ENCODE measurements at places on chromosomes 2 and 18. TPM values are rescaled to one million over a fixed set of nuclear protein-coding genes. Genes with fewer than 3 reads are reported as not detected.

GRCh38 chr2:10304458-10305253 lies 2.0 kb downstream of the HPCAL1 start:
- DNase-seq = peak; percentile 34

DNA sequence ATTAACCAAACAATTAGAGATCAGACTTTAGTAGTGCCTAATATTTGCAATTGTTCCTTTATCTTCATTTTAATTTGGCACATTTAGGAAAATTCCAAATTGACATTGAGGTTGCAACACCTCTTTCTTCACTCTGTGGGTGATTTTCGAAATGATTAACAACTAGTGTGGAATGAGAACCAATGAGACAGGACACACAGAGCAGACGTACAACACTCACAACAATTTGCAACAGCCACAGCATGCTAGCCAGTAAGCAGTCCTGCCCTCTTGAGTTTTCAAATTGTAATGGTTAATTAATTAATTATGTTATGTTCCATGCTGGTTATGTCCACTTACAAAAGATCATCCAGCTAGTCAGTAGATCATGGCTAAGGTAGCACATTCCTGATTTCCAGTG lies 339.3 kb downstream of the LRP1B start:
- DNase-seq = no peak

DNA sequence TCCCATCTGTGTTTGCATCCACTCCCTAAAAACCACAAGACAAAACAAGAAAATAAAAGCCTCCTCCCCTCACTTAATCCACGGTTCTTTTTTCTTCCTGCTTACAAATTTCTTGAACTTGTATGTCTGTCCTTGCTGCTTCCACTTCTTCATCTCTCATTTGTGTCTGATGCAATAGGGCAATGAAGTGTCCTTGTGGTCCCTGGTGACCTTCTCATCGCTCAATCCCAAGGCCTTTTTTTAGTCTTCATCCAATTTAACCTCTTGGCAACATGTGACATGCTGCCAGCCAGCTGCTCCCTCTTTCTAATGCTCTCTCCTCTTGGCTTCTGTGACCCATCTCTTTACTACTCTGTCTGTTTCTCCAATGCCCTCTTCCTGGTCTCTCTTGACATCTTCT lies 87.6 kb downstream of the SEMA4F start:
- no peak for DNase-seq

DNA sequence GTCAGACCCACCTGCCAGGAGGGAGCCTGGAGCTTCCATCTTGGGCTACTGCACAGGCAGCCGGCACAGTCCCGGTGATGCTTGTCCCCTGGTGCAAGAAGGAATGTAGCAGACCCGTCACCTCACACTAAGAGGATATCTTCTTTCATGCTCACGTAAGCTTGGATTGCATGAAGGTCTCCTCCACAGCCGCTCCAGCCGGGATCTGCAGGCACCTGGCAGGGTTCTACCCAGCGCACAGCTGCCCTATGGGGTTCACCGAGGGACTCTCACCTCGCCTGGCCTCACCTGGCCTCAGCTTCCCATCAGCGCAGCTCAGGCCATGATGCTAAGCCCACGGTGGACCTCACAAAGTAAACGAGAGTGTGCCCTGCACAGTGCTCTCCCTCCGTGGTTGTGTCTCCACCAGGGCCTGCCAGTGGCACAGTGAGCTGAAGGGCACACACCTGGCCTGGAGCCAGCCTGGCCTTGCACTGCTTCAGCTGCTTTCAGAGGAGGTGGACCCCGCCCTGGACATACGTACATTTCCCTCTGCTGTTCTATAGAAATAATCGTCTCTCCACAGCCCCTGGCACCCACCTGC lies 239.1 kb downstream of the SEPTIN10 start:
- DNase-seq = no peak

DNA sequence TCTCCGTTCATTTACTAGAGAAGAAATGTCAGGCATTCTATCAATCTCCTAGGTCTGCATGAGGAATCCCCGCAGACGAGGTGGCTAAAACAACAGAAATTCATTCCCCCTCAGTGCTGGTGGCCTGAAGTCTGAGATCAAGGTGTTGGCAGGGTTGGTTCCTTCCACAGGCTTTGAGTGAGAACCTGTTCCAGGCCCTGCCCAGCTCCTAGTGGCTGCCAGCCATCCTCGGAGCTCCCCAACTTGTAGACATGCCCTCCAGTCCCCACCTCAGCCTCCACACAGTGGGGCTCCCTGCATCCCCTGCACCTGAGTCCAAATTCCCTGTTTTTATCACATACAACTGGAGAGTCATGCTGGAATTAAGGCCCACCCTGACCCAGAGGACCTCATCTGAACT lies 145.3 kb upstream of the ALKAL2 start:
- DNase-seq = no peak

DNA sequence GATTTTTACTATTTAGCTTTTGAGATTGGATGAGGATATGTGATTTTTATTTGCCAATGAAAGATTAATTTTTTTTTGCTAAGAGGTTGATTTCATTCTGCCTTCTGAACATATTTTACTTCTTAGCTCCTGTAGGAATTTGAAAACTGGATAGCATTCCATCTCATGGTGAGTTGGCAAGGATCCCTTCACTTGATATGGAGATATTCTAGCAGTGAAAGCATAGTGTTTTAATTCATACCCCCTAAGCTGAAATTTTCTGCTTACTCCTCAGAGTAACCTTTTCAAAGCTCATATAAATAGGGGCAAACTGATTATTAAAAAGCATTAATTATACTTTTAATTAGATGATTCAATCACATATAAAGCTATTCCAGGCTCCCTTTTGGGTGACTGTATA lies 61.0 kb upstream of the KCNJ3 start:
- DNase-seq = no peak

DNA sequence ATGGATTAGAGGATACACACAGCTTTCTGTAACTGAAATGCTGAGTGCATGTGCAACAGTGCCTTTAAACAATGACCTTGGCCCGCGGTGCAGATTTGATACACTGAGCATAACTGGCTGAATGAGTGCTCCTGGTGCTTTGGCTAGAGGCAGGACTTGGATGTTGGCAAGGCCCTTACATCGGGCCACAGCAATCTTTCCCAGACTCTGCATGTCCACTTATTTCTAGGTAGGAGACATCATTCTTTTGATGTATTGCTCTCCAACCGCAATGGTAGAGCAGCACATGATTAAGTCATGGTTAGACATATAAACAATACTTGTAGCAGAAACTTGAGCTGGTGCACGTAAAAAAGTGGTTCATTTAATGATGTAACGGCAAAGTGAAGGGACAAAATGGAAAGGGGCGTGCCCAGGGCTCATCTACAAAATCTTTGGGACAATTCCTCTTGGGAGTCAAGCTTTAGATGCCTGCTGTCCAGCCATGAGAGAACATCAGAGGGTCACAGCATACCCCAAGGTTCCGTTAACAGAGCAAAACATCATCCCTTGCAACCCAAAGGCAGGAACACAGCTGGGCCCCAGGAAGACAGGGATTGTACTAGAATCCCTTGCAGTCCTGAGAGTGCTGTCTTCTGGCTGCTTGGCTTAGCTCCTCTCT lies 43.4 kb downstream of the RAB31 start:
- DNase-seq = no peak

DNA sequence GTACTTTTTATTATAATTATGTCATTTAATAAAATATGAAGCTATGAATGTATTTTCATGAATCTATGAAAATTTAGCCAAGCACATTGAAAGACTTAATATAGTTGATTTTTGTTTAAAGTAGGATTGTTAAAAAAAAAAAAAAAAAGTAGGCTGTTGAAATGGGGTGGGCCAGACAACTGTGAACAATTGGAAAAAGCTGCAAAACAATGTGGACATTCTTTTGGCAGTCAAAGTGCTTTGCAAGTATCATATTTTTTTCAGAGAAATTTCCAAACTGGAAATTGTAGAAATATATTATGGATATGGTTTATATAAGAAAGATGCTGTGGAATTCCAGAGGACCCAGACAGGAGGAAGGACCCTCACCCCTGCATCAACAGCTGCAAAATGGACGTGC lies 82.1 kb downstream of the ETAA1 start:
- DNase-seq = no peak

DNA sequence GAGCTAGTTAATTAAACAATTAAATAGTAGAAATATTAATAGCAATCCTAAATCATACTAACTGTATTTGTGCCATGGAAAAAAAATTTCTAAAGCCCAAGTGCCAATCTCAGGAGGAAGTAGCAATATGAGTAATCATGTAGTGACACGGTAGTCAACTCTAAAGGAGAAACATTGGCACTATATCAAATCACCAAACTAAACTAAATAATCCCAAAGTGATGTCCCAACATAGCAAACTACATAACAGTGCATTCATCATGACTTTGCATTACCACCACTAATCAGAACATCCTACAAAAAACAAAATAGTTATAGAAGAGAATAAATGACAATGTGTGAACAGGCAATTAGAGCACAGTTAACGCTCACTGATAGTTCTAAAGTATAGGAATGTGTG lies 195.1 kb downstream of the EXOC6B start:
- DNase-seq = no peak

DNA sequence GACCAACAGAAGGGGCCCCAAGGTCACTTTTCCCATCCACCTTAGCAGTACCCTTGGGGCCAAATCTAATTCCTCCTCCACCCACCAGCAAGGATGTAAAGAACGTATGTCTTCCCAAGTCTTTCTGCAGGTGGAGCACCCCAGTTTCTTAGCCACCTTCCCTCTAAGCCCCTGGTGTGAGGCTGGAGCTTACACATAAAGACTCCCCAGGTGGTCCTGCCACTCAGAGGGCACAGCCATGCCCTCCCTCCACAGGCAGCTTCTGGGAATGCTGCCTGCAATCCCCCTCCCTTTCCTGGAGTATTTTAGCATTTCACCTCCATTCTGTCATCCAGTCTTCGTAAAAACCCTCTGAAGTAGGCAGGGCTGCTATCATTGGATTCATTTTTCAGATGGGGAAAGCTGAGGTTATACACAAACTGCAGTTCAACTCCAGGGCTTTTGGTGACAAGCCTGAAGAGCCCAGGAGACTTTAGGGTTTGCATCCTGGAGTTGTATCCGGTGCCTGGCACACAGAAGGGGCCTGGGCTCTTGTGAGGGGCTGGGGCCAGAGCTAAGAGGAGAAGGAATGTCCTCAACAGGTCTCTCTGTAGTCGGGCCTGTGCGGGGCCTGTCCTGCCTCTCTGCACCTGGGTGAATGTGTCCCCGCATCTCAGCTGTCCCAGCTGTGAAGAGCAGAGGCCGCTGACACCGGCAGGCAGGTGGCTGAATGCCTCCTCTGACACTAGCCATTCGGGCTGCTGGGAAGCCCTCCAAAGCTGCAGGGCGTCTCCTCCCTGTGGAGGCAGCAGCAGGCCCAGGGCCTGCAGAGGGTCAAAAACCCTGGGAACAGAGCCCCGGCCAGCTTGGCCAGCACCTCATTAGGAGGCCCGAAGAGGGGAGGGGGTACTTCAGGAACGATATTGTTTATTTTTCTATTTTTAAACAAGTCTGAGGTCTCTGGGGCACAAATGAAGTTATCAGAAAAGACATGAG lies 27.6 kb downstream of the CIB4 start:
- no peak for DNase-seq

- DNase-seq = peak; percentile 46
Measured at GRCh38 chr2:222319586-222320435, 21.0 kb upstream of the PAX3 start.

- DNase-seq = no peak
Measured at GRCh38 chr2:68730828-68731227, 3.8 kb upstream of the ARHGAP25 start.

GRCh38 chr2:71505086-71505769 lies 51.9 kb downstream of the DYSF start:
- no peak for DNase-seq

DNA sequence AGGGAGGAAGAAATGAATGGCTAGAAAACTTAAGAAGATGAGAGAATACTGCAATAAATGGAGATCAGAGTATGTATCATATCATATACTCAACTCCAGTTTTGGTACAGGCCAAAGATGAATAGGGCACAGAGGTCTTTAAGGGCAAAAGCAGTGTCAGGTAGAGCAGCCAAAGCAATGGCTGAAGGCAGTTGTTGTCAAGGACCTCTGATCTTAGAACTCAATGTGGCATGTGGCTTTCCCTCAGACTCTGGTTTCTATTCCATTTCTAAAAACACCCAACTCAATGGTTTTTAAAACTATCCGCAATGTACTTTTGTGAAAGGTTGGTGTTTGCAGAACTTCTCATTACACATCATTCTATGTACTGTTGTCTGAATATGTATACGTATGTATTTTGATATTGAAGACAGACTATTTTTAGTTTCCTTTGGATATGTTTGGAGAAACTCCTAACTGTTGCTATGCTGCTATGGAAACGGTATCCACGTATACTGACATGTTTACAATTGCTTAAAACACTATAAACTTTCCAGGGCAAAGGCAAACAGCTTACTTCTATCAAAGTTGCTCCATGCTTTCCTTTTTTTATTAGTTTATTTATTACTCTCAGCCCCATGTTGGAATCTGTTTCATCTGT lies 58.1 kb upstream of the PELI1 start:
- DNase-seq = no peak

DNA sequence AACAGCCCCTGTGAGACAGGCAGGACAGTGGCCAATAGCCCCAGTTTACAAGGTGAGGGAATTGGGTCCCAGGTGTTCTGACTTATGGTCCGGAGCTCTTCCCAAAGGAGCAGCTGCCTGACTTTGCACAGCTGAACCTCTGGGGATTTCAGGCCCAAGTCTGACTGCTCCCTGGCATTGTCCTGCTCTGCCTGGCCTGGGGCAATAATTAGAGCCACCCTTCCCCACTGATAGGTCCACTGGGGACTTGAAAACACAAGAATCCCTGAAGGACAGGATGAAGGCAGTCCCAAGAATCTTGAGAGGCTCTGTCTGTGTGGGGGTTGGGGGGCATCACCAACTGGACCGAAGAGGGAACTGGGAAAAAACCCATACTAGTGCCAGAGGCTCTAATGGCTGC lies 3.7 kb upstream of the FEV start:
- no peak for DNase-seq

The ITGAV gene
- total RNA-seq = 110 TPM

The GAL3ST2 gene
- total RNA-seq = 0.29 TPM

The CHRNG gene
- not detected for total RNA-seq
